ENCODE measurements at places on chromosomes 1 and 21.

GRCh38 chr1:233172201-233172600 lies 123.3 kb downstream of the PCNX2 start:
- DNase-seq, result no peak

DNA sequence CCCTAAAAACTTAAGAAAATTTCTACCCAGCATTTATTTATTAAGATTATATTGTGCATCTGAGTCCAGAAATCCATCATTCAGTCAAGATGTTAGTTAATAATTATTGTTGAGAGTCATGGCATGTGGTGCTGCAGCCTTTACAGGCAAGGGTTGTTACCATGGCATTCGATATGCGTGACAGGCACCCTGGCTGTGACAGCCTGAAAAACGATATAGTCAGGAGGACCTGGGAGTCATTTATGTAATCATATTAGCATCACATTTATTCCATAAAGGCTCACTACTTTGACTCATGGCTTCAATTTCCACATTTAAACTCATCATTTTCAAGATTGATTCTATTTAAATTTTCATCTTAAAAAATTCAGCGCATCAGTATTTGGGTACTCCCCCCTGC lies 68.0 kb downstream of the CACHD1 start:
- DNase-seq, result no peak

- DNase-seq, result no peak
Observed at GRCh38 chr1:115275216-115275615, 62.8 kb downstream of the NGF start.

DNA sequence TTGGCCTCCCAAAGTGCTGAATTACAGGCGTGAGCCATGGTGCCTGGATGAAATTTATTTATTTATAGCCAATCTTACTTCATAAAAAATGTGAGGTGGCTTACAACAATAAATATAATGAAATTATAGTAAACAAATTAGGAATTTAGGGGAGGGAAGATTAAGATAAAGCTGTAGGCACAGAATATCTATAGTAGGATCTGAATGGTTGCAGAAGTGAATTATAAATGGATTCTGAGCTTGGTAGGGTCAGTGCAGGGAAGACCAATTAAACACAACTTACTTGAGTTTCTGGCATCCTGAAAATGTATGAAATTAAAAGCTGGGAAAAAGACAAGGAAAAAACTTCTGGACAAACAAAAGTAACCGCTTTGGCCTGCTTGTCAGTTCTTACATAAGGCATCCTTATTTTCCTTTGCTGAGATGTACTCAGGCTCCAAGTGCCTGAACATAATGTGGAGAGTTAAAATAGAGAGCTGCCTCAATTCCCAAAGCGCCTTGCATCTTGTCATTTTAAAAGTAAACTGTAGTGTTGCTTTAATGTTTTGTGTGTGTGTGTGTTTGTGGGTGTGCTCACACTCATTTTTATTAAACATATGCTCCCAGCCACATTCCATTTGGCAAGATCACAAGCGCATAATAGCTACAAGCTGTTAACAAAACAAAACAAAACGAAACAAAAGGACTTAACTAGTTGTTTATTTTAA lies 247.3 kb downstream of the S1PR1 start:
- DNase-seq, result no peak

- no peak for DNase-seq
Observed at GRCh38 chr1:82449506-82450057, 648.8 kb downstream of the ADGRL2 start.

DNA sequence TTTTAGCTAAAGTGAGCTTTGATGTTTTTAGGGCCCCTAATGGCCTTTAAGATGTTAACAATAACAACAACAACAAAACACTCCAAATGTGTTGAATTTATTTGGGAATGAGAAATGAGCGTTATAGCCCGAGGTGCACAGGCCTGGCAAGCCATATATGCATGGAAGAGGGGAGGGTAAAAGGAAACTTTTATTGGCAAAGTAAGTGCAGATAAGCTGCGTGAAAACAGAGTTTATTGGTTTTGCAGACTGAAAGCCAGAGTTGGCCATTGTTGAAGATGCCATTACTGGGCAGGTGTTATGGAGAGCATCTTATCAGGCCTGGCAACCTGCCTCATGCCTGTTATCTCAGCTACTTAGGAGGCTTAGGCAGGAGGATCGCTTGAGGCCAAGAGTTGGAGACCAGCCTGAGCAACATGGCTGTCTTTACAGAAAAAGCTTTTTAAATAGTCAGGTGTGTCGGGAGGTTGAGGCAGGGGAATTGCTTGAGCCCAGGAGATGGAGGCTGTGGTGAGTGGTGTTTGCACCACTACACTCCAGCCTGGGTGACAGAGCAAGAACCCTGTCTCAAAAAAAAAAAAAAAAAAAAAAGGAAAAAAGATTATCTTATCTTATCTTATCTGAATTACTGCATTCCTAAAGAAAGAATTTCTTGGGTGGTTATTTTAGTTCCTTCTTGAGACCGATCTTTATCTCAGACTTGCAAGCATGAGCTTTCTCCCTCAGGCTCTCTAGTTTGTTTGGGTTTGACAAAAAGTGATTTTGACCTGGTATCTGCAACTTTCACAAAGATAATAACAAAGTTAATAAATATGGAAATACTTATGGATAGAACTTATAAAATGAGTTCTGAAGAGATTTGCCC lies 1.7 kb downstream of the PATJ start:
- no peak for DNase-seq

DNA sequence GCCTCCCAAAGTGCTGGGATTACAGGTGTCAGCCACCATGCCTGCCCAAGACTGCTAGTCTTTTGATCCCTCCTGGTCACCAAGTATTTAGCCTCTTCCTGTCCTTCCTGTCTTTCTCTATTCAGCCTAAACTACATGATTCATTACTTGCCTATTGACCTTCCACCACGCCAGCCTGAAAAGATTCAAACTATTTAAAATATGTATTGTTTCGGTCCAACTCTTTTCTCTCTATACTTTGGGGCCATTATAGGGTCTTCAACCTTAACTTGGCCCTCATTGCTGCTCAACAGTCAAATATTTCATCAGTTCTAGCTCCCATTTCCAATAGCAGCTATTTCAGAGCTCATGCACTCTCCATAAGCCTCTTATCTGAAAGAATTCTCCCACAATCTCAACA lies 153.0 kb downstream of the TNFSF18 start:
- DNase-seq, result no peak

DNA sequence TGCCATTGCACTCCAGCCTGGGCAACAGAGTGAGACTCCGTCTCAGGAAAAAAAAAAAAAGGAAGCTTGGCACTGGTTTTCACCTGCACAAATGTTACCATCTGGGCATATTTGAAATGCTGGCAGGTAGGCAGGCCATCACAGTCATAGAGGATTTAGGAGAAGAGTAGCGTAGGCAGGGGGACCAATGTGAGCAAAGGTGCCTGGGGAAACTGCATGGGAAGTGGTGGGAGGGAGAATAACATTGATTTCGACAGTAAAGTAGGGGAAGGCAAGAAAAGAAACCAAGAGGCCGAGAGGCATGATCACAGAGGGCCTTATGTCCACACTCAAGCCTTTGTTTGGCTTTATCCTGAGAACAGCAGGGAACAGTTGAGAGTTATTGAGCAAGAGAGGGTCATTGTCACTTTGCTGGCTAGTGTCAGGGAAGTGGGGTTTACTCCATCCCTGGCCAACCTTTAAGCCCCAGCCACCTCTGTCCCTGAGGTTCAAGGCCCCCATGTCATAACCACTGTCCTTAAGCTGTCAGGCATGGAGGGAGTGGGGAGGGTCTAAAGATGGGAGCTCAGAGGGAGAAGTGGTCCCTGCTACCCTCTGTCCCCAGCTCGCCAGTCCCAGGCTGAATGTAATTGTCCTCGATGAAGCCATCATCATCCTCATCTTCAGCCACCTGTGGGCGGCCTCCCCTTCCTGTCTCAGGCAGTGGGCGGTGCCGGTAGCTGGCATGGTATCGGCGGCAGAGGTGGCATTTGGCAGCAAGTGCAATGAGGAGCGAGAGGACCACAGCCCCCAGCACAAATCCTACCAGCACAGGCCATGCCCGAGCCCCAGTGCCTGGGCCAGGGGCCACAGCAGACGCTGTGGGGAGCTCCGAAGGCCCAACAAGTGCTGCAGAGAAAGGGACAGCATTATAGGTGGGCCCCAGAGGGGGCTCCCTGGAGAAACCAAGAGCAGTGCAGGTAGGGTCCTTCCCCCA lies 2.9 kb downstream of the C1orf210 start:
- no peak for DNase-seq

GRCh38 chr1:65467536-65467935 lies 47.1 kb downstream of the LEPR start:
- DNase-seq, result no peak

DNA sequence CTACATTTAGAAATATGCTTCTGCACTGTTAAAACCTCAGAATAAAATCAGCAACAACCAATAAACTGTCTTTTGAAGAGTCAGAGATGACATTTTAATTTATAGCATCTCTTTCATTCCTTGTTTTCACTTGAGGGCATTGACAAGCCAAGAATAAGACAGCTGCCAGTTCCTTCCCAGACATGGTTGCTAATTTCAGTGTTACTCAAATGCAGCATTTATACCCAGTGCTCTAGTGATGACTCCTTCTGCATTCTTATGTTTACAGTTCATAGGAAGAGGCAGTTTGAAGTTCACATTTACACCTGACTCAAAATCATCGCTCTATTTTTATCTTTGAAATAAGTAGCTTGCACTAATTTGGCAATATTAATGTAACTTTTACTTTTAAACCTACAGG lies 44.9 kb downstream of the PLA2G4A start:
- DNase-seq, result no peak

DNA sequence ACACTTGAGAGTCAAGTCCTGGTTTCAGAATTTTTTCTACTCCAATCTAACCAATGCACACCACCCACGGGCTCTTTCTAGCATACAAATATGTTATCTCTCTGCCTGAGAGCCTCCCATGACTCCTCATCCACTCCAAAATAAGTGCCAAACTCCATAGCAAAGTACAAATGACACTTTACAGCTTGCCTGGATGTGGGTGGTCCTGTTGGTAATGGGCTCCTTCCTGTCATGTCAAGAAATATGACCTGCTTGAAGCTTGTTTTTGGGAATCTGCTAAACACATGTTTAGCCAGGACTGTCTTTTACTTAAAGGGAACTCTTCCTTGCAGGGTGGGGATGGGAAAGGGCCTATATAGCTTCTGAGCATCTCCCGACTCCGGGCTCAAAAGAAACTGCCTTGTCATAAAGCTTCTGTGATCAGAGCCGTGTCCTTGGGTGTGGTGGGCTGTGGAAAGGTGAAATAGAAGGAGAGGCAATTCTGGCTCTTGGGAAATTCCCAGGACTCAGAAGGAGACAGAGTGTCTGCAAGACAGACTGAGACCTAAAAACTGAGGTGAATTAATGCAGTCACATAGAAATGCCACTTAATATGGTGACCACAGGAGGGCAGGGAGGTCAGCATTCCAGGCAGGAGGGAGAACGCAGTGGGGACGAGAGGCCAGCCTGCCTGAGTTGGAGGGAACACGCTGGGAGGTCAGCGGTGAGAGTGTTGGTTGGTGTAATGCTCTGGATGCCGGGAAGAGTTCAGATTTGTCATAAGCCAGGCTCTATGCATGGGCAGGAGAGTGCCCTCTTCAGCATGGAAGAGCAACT lies 6.1 kb upstream of the IGFN1 start:
- DNase-seq, result no peak

GRCh38 chr1:205518661-205519540 lies 14.4 kb downstream of the CDK18 start:
- DNase-seq, result no peak

DNA sequence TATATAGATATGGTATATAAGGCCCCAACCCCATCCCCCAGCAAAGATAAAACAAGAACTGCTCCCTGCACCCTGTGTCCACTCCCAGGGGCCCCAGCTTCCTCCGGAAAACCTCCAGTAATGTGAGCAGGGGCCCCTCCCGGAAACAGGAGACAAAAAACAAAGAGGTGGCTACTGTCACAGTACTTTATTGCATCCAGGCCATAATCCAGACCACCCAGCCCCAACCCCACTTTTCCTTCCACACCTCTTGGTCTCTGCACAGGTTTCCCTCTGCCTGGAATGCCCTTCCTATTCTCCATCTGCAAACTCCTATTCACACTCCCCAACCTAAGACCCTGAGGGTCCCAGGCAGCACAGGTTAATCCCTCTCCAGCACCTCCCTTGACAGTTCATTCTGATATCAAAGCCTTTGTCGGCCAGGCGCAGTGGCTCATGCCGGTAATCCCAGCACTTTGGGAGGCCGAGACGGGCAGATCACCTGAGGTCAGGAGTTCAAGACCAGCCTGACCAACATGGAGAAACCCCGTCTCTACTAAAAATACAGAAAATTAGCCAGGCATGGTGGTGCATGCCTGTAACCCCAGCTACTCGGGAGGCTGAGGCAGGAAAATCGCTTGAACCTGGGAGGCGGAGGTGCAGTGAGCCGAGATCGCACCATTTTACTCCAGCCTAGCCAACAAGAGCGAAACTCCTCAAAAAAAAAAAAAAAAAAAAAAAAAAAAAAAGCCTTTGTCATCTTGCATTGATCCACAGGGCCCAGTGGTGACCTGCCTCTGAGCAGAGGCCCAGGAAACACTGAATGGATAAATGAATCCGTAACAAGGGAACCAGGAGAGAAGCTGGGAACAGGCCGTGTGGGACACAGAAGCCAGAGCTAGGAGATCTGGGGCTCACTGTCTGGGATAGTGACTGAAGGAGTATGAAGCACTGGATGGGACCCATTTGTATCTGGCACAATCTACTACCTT lies 2.3 kb upstream of the AUNIP start:
- DNase-seq, result no peak

DNA sequence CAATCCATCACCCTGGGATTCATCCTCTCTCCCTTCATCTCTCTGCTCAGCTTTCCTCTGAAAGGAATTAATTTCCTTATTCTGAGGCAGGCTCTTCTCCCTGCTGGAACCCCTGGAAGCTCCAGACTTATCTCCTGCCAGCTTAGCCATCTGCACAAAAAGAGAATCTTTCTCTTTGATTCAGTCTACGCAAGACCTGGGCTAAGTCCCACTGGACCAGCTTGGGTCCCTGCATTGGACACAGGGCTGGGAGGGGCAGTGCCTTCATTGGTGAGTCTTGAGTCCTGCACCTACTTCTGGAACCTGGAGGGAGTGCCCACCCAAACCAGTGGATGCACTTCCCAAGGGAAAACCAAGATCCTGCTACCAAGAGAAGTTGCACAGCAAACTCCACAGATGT lies 271.7 kb upstream of the CSF3R start:
- no peak for DNase-seq

GRCh38 chr1:154524881-154525280 lies 22.7 kb upstream of the SHE start:
- DNase-seq, result no peak

All from stimulated activated CD4-positive, alpha-beta T cell treated with anti-CD3 and anti-CD28 coated beads, Interleukin-15, amount 100 ng/mL, for 48 hours (primary cell).